Left renal cortex interstitium (tissue), 4 donors: ENCODE measurements at places on chromosomes 4 and X.

- DNase-seq = no peak
These were observed 34.7 kb downstream of the SORCS2 start for GRCh38 chr4:7227008-7227407.

- DNase-seq = no peak
These were observed 3.5 kb downstream of the IBSP start for GRCh38 chr4:87802858-87803257.

DNA sequence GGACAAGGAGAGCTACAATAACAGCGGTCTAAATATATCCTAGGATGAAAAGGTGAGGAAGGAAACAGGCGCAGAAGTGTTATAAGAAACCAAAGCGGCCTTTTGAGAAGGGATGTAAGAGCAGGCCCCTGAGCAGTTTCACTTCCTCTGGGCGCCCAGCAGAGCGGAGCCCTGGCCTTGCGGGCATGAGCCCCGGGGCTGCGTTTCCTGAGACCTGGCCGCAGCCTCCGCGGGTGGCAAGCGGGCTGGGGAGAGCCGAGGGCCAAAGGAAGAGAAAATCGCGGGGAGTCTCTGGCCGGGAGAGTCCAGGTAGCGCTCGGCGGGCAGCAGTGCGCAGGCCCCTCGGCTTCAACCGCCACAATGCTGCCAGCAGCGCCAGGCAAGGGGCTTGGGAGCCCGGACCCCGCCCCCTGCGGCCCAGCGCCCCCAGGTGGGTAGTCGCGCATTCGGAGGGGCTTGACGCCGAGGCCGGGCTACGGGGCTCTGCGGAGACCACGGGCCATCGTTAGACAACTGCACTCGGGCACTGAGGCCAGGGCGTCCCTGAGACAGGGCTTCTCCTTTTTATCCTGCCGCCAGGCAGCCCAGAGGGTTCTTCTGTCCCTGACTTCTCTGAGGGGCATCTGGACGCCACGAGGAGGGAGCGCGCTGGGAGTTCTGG is at the start of gene BANK1:
BANK1 (plus strand) TSS at position 210 of the 661 bp plus-strand sequence; CDS start at position 361, 151 bp downstream.
- DNase-seq = peak; percentile 30

DNA sequence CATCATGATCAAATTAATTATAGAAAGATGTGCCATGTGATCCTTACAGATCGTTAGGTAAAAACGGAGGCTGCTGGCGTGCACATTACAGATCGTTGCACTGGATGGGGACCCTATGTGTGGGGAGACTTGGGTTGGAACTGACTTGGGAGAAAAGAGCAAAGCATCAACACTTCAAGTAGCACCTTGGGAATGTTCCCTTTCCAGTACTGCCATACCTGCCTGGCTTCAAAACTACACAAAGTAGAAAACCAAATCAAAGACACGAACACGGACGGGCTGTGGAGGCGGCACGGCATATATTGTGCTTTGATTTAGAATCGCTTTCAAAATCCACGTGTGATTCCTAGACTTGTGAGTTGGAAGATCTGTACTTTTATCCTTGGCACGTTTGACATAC is 898 bp downstream of the CMC4 start:
- no peak for DNase-seq

GRCh38 chr4:105472871-105473323 is 965 bp downstream of the PPA2 start:
- peak; percentile 70 for DNase-seq

GRCh38 chr4:2850966-2851798 is 7.5 kb downstream of the ADD1 start:
- DNase-seq = no peak

- DNase-seq = no peak
These were observed 15.9 kb downstream of the TMEM192 start for GRCh38 chr4:165096776-165097175.

- DNase-seq = no peak
These were observed 311.5 kb downstream of the TENM3 start for GRCh38 chr4:182554736-182555135.

DNA sequence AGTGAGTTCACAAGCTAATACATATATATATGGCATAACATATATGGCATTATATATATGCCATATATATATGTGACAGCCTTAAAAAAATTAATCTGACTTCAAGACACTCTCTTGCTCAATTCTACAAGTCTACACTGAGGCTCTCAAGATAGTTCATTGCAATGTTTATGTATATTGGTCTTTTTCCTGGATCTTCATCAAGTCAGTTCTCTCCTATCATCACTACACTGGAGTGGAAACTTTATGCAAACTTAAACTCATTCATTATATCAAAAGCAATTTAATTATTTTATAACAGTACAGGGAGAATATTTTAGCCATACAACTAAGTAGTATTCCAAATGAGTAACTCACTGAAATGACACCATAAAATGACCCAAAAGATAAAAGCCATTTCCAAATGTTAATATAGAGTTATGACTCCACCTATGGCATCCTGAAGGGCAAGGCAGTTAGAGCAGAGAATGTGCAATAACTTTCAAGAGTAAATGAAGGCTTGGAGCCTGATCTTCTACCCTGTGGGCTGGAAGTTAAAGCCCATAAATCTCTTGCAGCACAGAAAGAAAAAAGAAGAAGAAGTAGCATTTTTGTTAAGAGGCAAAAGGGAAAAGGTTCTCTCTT is 176.3 kb upstream of the SLIT2 start:
- no peak for DNase-seq

DNA sequence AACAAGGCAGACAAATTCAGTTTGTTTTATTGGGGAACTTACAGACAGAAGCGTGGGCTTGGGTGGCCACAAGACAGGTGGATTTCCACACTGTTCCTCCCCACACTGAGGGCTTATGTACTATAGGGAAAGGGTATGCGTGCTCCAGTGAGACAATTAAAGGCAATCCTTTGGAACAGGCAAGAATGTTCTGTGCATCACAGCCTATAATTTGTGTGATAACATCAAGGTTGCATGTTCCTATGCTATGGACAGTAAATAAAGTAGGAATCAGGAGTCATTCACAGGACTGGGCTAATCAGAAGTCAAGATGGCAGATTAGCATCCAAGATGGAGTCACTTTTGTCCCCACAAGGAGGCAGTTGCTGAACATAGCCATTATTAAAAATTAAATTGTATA is 84.6 kb upstream of the TRIM2 start:
- DNase-seq = no peak

GRCh38 chr4:47729131-47729680 is 108.7 kb downstream of the CORIN start:
- DNase-seq = no peak

DNA sequence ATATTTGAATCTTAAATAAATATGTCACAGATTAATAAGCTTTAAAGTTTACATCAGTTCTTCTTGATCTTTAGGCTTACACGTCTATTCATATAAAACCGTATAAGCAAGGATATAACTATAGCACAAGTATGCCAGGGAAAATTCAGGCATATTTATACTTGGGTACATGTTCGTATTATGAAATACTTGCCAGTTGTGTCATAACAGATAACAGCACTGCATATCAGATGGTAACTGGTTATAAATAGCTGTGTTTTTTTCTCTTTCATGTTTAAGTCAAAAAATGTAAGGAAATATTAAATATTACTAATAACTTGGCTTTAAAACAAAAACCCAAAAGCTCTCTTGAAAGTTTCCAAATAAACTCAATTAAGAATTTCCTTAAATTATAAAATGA is 17.5 kb downstream of the BRWD3 start:
- DNase-seq = no peak

- peak; percentile 49 for DNase-seq
These were observed 56.8 kb downstream of the LGI2 start for GRCh38 chr4:24973747-24974601.
